ENCODE measurements at places on chromosomes 7 and 10.

DNA sequence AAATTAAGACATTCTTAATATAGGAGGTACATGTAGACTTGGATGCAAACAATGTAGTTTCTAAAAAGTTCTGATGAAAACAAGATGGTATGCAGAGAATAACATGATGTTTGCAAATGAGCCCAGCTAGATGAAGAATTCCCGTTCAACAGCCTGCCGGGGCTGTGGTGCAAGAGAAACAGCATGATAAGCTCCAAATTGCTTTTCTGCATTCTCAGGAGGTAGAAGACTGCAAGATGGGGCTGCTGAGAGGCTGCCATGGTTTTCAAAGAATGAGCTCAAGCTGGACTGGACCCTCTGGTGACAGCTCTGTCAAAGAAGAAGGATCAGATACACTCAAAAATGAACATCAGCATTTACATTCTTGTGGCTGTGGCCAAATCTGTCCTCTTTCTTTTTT lies 73.4 kb upstream of the PALS2 start:
- DNase-seq: no peak

DNA sequence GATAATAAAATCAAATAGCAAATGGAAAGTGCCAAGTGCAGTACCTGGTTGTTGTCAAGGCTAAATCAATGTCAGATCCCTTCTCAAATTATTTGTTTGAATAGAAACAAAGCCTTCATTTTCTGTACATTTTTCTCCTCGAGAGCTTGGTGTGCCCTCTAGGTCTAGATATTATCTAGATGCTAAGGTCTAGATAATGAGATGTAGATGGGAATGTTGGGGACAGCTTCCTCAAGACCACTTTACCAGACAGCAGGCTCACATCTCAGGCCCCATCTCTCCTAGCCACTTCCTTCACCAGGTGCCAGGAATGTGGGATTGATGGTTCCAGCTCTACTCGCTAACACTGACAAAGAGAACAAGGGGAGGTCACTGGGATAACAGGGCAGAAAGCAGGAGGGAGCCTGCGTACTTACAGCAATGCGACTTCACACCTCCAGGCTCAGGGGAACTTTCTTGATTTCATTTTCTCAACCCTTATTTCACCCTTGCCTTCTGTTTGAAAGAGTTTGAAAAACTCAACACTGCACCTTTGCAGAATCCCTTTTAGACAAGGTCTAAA lies 451.4 kb upstream of the VSTM2A start:
- DNase-seq: no peak

GRCh38 chr10:99673492-99673891 lies 14.2 kb downstream of the ENTPD7 start:
- no peak for DNase-seq

DNA sequence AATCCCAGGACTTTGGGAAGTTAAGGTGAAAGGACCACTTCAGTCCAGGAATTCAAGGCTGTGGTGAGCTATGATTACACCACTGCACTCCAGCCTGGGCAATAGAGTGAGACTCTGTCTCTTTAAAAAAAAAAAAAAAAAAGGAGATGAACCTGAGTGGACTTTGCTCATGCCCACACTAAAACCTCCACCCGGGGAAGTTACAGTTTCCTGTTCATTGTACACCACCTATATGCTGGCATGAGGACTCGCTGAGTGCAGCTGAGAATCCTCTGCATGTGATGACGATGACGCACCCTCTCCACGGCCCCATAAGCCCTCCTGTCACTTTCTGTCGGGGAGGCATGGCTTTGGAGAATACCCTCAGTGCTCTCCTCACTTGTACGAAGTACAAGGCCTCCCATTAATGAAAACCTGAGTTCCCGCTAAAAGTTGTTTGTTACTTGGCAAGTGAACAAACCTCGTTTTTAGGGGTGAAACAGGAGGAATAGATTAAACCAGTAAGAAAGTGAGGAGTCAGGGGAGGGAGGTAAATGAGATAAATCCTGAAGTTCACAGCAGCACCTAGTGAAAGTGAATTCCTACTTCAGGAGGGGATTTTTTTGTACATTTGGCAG lies 15.9 kb downstream of the TMEM176B start:
- no peak for DNase-seq

GRCh38 chr7:38367301-38367890 lies 94.0 kb upstream of the TARP start:
- no peak for DNase-seq

GRCh38 chr10:101013365-101013825 lies 13.8 kb downstream of the LZTS2 start:
- no peak for DNase-seq

- no peak for DNase-seq
Observed at GRCh38 chr10:120741396-120741795, 109.8 kb upstream of the WDR11 start.
